ENCODE measurements at places on chromosomes 2 and 18.

DNA sequence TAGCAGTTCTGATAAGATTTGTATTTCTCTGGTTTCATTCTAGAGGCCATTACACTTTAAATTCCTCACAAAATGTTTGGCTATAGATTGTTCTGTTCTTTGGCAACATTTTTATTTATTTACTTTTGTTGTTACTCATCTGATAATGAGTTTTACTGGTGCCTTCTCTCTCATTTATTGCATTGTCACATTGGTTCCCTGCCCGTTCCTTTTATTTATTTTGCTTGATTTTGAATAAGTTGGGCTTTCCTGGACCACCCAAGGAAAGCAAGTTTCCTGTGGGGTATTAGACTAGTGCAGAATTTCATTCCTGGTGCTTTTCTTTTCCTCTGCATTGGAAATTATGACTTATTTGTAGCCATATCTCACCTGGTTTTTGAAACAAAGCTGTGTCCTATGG, 232.0 kb downstream of the SOCS6 start:
- DNase-seq = no peak

GRCh38 chr18:8657873-8658470, 47.4 kb upstream of the MTCL1 start:
- DNase-seq = no peak

GRCh38 chr2:132776287-132776686, 106.3 kb upstream of the LYPD1 start:
- no peak for DNase-seq

DNA sequence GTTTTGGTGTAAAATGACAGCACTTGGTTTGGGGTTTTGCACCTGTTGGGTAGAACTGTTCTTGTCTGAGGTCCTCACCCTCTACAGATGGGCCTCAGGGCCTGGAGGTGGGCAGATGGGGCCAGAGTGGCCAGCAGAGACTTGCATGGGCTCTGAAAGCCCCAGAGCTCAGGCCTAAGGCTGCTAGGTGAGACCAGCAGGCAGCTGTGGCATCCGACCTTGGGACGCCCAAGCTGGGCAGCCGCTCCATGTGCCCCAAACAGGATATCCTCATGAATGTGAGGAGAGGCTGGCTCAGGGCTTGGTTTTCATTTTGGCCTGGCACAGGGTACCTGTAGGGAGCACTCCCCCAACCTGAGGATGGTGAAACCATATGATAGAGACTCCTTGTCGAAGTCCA, 38.3 kb downstream of the GBX2 start:
- no peak for DNase-seq

- no peak for DNase-seq
These were observed 9.5 kb downstream of the WDPCP start for GRCh38 chr2:63578767-63579166.

GRCh38 chr2:226699321-226699720, 100.3 kb downstream of the IRS1 start:
- no peak for DNase-seq

GRCh38 chr2:226934546-226935201, 98.8 kb downstream of the RHBDD1 start:
- no peak for DNase-seq

- no peak for DNase-seq
These were observed 358.9 kb downstream of the ZEB2 start for GRCh38 chr2:144161061-144161460.

DNA sequence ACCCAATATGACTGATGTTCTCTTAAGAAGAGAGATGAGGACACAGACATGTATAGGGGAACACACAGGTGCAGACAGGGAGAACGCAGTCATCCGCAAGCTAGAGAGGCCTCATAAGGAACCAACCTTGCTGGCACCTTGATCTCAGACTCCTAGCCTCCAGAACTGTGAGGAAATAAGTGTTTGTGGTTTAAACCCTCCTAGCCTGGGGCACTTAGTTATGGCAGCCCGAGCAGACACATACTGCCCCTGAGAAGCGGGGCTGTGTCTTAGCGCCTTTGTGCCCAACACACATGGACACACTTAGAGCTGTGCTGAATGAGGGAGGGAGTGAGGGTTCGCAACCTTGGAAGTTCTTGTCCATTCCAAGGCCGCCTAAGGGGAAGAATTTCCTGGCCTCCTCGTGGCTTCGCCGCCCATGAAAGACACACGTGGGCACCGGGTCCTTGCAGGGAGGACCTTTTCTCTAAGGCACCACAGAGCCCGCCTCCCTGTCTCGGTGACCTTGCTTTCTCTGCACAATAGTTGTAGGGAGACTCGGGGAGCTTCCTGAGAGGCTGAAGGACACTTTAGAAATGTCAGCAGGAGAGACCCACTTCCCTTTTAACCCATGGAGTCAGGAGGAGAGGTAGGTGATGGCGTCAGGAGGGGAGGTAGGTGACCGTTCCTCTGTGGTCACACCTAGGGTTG, 224.5 kb upstream of the HDAC4 start:
- DNase-seq = no peak

DNA sequence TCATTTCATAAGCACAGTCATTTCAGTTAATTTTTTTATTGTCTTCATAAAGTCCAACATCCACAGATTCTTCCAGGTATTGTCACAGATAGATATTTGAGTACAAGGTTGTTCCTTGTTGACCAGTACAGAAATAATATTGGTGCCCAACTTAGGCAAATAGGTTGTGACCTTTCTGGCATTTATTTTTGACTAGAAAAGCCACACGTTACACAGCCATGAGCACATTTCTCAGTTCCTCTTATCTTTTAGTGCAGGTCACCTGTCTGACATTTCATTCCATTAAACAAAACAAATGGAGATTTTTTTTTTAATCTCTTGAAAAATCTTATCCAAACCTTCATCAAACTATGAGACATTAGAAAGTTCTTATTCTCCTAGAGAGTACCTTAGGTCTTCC, 428.8 kb downstream of the ZNF521 start:
- DNase-seq = no peak

DNA sequence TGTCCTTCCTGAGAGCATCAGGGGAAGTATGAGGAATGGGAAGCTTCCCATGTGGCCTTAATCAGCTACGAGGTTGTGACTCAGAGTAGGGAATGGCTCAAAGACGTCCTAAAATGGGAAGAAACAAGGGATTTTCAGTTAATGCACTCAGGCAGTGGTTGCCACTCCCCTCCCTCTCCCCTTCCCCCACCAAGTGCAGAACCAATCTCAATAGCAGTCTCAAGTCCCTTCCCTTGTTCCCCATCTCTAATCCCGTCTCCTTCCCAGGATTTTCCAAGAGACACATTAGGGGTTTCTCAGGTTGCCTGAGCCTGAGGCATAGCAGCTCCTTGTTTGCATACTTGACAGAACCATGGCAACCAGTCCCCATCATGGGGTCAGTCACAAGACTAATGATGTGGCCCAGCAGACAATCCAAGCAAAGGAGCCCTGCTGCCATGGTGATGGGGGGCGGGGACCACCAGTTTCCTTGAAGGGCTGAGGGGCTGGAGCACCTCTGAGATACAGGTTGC, 18.2 kb upstream of the RESP18 start:
- DNase-seq = no peak

DNA sequence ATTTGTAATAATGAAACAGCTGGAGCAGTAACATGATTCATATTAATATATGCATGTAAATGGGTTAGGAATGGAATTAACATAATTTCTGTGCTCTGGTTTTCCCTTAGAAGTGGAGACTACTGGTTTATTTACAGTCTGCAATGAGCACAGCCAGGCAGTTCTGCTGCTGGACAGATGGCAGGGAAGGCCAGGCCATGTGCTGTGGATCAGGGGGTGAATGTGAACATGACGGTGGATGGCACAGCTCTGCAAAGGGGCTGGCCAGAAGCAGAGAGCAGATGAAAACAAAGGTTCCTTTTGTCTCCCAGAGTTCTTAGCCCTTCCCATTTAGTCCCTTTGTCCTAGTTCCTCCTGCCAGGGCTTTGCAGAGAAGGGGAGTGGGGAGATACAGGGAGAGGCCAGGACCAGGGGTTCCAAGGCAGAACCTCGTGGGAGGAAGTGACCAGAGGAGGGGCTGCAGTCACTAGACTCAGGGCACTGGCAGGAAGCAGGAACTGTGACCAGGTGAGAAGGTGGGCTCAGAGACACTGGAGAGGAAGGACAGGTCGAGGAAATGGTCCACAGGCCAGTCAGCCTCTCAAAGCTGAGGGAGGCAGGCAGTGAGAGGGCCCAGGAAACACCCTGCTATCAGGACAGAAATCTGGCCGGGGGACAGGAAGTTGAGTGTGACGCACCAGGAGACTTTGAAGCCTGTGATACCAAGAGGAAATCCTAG, 112.9 kb upstream of the ATP8B1 start:
- DNase-seq = no peak

- no peak for DNase-seq
These were observed 1.4 kb downstream of the REEP1 start for GRCh38 chr2:86335865-86336674.

DNA sequence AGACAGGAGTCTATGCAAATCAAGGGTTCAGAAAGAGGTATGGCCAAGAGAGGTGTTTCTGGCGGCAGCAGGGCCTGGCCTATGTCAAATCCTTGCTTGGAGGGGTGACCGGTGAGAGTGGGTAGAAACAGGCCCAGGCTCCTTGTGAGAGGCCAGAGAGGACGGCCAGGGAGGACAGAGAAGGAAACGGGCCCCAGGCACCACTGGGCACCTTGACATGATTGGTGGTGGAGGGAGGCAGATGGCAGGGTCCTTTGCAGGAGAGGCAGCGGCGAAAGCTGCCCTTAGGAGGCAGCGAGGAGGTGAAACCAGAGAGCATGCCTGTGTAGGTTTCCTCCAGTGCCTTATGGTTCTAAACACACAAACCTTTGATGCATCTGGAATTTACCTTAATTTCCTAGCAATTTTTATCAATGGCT, 6.2 kb downstream of the RAMP1 start:
- no peak for DNase-seq

DNA sequence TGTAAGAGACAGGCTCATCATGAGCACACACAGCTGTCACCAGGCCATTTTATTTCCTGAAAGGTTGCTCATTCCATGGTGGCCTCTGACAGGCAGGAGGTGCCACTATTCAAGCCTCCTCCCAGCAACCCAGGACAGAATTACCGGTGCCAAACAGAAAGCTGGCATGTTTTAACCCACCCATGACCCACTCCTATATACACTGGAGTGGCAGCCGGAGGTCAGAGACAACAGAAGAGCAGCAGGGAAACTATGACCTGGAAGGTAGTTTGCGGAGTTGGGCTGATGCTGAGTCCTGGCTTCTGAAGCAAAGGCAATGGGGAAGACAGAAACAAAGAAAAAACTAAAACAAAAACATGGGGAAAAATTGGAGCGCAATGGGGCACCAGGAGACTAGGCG, 2.3 kb downstream of the RFTN2 start:
- no peak for DNase-seq

DNA sequence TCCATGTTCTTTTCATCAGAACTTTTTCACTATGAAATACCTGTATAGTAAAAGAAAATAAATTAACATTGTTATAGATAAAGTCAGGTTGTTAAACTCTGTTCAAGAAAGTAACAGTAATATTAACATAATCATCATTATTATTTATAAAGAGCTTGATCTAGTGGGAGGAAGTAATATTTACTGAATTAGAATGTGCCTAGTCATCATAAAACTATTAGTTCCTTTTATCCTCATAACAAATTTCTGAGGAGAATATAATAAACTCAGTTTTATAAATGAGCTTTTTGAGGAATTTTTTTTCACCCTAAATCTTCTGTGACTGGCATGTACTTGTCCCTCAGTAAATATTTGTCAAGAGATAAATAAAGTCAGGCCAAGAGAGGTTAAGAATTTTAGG, 78.4 kb downstream of the PLA2R1 start:
- no peak for DNase-seq

GRCh38 chr2:23836971-23837565, 89.9 kb downstream of the ATAD2B start:
- no peak for DNase-seq

- DNase-seq = no peak
These were observed at the start of gene CAPG for GRCh38 chr2:85409845-85410583. Gene CAPG (minus strand): TSS chr2:85410366. CDS start chr2:85402145, 8,221 bp downstream.

DNA sequence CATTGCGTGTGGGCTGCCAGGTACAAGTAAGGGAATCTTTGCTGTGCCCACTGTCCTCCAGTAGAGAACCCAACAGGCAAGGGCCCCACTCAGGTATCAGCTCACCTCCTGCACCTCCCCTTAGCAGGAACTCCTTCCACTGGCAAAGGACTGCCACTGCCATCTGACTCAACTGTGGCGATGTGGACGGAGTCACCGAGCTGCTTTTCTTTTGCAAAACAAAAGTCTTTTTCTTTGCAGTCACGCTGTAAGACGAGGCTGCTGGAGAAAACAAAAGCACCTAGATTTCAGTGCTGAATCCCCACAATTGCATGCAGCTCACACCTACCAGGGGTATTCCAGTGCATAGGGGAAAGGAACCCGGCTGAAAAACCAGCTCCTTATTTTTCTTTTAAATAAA, 7.9 kb downstream of the MTERF4 start:
- no peak for DNase-seq

- no peak for DNase-seq
These were observed 492.0 kb downstream of the TNS1 start for GRCh38 chr2:217510771-217511291.

DNA sequence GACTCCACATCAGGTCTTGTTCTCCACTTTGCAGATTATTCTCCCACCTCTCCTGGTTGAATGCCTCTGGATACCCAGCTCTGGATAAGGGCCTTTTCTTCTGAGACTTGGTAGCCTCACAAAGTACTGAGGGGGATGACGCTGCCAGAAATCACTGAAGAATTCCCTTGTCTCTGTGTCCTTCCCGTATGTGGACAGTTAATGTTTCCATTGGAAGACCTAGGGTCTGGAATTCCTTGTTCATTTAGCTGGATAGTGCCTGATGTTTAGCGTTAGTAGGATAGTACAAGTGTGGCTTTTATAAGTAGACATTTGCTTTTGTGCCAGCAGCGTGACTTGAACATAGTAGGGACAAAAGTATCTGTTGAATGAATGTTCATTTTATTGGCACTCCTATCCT, 76.9 kb downstream of the CLHC1 start:
- no peak for DNase-seq

DNA sequence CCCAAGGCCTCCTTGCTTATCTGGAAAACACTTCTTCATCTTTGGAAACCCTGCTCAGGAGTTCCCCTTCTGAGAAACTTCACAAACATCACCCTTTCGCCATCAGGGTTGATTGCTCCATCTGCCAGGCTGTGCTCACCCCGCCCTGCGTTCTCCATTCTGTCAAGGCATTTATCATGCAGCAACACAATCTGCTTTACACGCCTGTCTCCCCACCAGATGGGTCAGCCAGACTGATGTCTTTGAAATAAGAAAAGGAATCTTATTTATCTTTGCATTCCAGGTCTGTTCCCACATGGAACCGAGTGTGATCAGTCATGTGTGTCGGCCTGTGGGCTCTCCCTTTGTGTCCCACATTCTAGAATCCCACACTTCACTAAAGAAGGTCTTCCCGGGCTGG, 110.0 kb upstream of the ARL4C start:
- DNase-seq = no peak

DNA sequence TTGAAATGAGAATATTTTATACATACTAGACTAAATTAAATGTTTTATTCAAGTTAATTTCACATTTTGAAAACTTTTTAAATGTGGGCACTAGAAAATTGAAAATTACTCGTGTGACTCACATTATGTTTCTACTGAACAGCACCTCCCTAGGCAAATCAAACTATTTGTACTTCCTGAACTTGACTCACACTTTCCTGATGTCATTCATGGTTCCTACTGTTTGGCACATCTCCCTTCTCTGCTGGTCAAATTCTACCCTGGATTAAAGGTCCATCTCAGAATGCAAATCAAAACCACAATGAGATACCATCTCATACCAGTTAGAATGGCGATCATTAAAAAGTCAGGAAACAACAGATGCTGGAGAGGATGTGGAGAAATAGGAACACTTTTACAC, 16.7 kb downstream of the LHCGR start:
- DNase-seq = no peak
